ENCODE measurements at places on chromosomes 11 and 22. TPM values are rescaled to one million over a fixed set of nuclear protein-coding genes. Genes with fewer than 3 reads are reported as not detected.
A peak's percentile ranks its signal among the peaks of the same experiment; 100 is the strongest.

The RFPL3 gene
- not detected for total RNA-seq

The CARD10 gene
- 12.7 TPM for total RNA-seq

DNA sequence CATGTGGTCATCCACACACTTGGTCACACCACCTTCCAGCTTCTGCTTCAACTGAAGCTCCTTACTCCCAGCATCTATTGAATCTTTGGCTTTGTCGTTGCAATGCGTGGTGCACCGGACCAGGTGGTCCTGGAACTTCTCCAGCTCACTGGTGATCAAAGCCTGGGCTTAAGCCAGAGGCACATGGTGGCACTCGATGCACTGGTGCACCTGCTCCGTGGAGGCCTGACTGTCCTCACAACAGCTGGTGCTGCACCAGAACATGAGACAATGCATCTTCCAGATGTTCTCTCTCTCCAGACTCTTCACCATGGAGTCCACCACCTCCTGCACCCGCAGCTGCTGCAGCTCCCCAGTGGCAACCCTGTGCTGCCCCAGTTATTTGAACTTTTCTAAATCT, 56.0 kb downstream of the CELSR1 start:
- peaks cover 30% of the 10 kb centered on the region for H3K27me3 ChIP-seq
- DNase-seq = no peak
- H3K27ac ChIP-seq = no peak overlapping the region
- no peaks in the 10 kb centered on the region for H3K4me1 ChIP-seq
- no peak overlapping the region for H3K4me3 ChIP-seq

DNA sequence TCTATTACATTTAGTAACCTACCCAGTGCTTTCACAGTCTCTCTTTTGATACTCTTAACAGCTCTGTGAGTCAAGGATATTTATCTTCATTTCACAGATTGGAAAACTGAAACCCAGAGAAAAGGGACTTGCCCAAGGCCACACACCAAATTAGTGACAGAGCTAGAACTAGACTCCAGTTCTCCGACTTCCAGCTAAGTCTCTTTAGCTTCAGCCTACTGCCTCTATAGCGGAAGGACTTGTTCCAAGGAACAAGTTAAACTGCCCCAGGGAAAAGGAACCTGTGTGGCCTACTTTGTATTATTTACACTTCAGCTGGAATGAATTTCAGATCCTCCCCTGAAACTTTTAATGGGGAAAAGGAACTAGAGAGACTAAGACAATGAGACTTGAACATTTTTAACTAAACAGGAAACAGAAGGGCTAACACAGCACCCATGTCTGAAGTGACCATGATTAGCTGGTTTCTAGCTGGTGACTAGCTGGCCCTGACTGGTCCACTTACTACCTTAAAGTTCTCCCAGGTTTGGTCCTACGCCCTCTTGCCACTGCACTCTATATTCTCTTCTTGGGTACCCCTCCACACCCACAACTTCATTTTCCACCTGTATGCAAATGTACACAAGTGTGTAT, 1.3 kb downstream of the LRRC51 start:
- H3K27ac ChIP-seq = no peak overlapping the region
- H3K27me3 ChIP-seq = no peaks in the 10 kb centered on the region
- no peak overlapping the region for H3K4me3 ChIP-seq
- DNase-seq = no peak

The APOA4 gene
- not detected for total RNA-seq

DNA sequence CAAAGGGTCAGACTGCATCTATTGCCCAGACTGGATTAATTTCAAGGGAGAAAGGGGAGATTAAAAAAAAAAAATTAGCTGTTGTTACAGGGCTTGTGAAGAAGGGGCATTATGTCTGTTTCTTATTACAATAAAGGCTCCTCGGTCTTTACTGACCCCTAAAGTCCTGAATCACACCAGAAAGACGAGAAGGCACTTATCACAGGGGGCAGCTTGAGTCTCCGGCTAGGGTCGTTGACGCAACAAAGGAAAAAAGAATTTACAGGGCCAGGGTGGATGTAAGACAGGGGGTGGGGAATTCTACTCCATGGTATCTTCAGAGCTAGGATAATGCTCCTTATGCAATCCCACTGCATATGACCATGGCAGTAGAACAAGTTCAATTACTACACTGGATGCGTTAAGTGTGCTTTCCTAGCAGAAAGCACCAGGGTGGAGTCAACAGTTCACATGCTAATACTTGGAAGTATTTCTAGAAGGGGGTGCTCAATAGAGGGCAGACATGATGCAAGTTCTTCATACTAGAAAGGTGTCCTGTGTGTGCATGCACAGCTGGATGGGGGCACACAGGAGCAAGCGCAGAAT, 16.5 kb downstream of the DDX17 start:
- DNase-seq = no peak
- peaks cover 41% of the 10 kb centered on the region for H3K4me1 ChIP-seq
- peak overlapping the region; percentile 55 for H3K27ac ChIP-seq
- H3K4me3 ChIP-seq = no peak overlapping the region

GRCh38 chr11:125300791-125301218, 136.3 kb downstream of the PKNOX2 start:
- no peak overlapping the region for H3K27ac ChIP-seq
- H3K4me1 ChIP-seq = no peaks in the 10 kb centered on the region
- no peaks in the 10 kb centered on the region for H3K36me3 ChIP-seq
- DNase-seq = peak; percentile 86
- H3K4me3 ChIP-seq = no peak overlapping the region
- H3K27me3 ChIP-seq = no peaks in the 10 kb centered on the region

DNA sequence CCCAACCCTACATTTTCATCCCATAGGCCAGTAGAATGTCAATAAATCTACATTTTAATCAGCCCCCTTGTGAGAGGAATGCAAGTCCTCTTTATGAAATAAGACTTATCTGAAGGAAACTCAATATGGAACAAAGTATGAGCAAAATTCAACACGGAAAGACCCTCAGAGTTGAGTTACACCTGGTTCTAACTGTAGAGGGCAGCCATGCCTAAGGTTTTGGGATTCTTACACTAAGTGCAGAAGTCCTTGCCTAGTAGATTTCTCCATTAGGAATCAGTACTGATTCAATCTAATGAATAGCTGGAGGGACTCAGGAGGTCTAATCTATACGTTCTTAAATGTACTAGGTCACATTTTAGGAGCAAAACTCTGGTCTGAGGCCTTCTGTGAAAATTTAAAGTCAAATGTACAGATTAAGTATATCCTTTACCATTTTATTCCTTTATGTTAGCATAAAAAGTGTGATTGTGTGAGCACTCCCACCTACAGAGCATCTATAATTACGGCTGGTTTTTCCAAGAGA, 904.5 kb downstream of the DLG2 start:
- no peaks in the 10 kb centered on the region for H3K4me1 ChIP-seq
- H3K27me3 ChIP-seq = no peaks in the 10 kb centered on the region
- no peak overlapping the region for H3K4me3 ChIP-seq
- no peak for DNase-seq
- no peak overlapping the region for H3K27ac ChIP-seq
- H3K36me3 ChIP-seq = no peaks in the 10 kb centered on the region

DNA sequence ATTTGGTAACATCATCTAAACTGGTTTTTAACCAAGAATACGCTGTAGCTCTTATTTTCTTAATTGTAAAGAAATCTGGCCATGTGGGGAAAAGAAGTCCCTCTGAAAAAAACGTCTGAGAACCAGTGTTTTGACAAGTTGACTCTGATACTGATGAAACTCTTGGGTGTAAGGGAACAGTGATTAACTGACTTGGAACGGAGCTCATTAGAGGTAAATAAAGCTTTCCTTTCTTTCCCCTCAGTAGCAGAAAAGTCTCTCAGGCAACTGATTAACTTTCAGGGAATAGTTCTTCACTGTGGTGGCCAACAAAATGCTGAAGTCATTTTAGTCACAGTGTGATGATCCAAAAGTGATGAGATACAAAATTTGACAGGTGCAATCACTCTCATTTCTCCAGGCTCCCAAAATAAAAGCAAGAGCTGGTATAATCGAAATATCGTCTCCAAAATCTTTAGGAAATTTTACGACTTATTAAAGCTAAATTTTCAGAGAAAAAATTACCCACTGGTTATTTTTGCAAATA, 52.3 kb downstream of the SLC36A4 start:
- no peaks in the 10 kb centered on the region for H3K36me3 ChIP-seq
- no peaks in the 10 kb centered on the region for H3K27me3 ChIP-seq
- no peak overlapping the region for H3K4me3 ChIP-seq
- no peak overlapping the region for H3K27ac ChIP-seq

The P2RX3 gene
- not detected for total RNA-seq

The PKP3 gene
- total RNA-seq = 2.5 TPM

DNA sequence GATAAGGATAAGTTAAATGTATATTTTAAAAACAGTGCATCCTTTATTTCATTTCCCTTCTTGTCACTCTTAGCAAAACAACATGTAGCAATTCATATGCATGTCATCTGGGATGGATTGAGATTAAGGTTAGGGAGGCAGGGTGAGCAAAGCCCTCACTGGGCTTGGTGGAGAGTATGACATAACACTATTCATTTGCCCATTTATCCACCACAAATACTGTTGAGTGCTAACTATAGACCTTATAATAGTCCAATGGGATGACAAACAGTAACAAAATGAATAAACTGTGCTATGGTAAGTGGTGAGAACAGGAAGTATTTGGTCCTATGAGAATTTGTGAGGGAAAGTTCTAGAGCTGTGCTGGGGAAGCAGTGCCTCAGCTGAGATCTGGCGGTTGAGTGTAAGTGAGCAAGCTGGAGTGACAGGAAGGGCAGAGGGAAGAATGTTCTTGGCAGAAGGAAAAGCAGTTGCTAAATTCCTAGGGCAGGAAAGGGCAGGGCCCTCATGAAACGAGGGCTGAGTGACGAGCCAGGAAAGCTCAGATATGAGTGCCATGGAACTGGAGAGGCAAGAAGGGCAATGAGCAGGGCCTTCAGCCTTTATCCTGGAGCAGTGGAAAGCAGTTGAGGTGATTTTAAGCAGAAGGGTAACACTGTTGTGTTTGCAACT, 6.7 kb downstream of the HSD17B12 start:
- no peak overlapping the region for H3K4me3 ChIP-seq
- no peak for DNase-seq
- peaks cover 16% of the 10 kb centered on the region for H3K36me3 ChIP-seq
- no peaks in the 10 kb centered on the region for H3K27me3 ChIP-seq

- H3K36me3 ChIP-seq = no peaks in the 10 kb centered on the region
- no peaks in the 10 kb centered on the region for H3K4me1 ChIP-seq
- no peak for DNase-seq
- no peak overlapping the region for H3K27ac ChIP-seq
These were observed 204.5 kb downstream of the BRD1 start for GRCh38 chr22:49623176-49623575.

The RBMXL2 gene
- not detected for total RNA-seq

GRCh38 chr11:86760577-86760976, 39.8 kb upstream of the PRSS23 start:
- H3K27me3 ChIP-seq = no peaks in the 10 kb centered on the region
- H3K36me3 ChIP-seq = no peaks in the 10 kb centered on the region
- peak; percentile 75 for DNase-seq
- no peak overlapping the region for H3K4me3 ChIP-seq

DNA sequence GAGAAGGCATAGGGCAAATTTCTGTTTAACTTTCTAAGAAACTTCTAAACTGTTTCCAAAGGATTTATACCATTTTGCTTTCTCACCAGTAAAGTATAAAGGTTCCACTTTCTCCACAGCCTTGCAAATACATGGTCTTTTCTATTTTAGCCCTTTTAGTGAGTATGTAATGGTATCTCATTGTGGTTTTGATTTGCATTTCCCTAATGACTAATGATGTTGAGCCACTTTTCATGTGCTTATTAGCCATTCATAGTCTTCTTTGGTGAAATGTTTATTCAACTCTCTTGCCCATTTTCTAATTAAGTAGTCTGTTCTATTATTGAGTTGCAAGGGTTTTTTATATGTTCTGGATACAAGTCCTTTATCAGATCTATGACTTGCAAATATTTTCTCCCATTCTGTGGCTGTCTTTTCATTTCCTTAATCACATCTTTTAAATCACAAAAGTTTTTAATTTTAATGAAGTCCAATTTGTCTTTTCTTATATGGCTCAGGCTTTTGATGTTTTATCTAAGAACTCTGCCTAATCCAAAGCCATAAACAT, 83.8 kb upstream of the KCNQ1OT1 start:
- H3K27ac ChIP-seq = no peak overlapping the region
- no peak for DNase-seq
- H3K4me3 ChIP-seq = no peak overlapping the region
- H3K4me1 ChIP-seq = peaks cover 6% of the 10 kb centered on the region
- H3K36me3 ChIP-seq = no peaks in the 10 kb centered on the region

DNA sequence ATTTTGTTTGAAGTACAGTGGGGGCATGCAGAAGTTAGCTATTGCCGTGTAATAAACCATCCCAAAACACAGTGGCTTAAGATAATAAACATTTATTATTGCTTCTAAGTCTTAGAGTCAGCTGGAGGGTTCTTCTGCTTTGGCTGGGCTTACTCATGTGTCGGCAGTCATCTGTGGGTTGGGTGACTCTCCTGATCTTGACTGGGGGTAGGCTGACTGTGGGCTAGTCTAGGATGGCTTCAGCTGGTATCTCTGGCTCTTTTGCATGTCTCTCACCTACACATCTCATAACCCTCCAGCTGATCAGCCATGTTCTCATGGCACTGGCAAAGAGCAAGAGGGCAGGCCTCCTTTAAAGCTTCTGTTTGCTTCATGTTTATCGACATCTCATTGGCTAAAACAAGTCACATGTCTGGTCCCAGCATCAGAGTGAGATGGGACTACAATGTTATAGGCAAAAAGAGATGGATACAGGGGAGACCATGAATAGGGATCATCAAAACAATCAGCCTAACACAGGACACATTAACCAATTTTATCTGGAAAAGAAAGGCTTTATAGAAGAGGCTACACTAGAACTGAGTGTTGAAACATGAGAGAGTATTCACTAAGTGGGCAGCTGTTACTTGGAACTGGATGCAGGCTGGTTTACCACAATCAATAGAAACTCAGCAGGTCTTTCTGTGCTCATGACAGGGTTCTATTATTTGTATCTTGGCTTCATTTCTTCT, 5.1 kb downstream of the LRRC51 start:
- no peaks in the 10 kb centered on the region for H3K4me1 ChIP-seq
- no peaks in the 10 kb centered on the region for H3K27me3 ChIP-seq
- no peak for DNase-seq
- H3K27ac ChIP-seq = no peak overlapping the region
- peaks cover 12% of the 10 kb centered on the region for H3K36me3 ChIP-seq
- H3K4me3 ChIP-seq = no peak overlapping the region

Data from osteoblast (primary cell).